ENCODE measurements at places on chromosomes 1 and 21. TPM values are rescaled to one million over a fixed set of nuclear protein-coding genes. Genes with fewer than 3 reads are reported as not detected.
A peak's percentile ranks its signal among the peaks of the same experiment; 100 is the strongest.

Gene DDOST
- total RNA-seq, result 219 TPM

Gene CLDN17
- not detected for total RNA-seq

Gene FHAD1
- 1.4 TPM for total RNA-seq

Gene NUDT4B
- total RNA-seq, result 0.58 TPM

Gene C1orf116
- total RNA-seq, result not detected

Gene C1QA
- not detected for total RNA-seq

- ATAC-seq, result no peak
Measured at GRCh38 chr1:76124196-76124595, 49.6 kb downstream of the ST6GALNAC3 start.

- ATAC-seq, result peak; percentile 33
Measured at GRCh38 chr1:11045428-11046269, 1.4 kb downstream of the MASP2 start.

- ATAC-seq, result peak; percentile 93
Measured at GRCh38 chr21:35940074-35940927, 120.0 kb downstream of the SETD4 start.

GRCh38 chr1:12202190-12202497, 27.7 kb upstream of the VPS13D start:
- ATAC-seq, result no peak

DNA sequence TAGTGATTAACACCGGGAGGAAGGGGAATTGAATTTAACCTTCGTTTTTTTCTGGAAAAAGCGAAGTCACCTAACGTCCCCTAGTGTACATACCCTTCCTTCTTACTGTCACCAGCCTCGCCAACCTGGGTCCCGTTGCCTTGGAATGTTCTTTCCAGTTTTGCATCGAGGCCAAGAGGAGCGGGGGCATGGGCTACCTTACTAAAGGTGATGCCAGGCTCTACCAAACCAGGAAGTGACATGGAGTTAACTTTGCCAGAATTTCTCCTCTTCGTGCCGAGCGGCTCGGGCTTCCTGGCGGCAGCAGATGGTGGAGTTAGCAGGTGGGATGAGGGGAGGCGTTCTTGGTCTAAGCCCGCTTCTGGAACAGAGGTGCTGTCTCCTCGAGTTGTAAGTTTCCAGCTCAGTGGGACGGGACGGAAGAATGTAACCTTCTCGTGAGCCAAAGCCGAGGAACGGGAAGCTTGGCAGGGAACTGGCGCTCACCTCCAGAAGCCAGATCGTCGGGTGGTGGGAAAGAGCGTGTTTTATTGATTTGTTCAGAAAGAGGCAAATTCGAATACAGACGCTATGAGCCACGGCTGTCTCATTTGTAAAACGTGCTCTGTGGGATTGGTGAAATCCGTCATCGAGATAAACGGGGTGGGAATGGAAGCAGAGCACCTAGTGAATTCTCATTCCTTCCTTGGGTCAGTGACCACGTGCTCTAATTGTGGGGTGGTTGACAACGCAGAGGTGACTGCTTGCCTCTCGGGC, 486 bp downstream of the NIPAL3 start:
- ATAC-seq, result peak; percentile 2

DNA sequence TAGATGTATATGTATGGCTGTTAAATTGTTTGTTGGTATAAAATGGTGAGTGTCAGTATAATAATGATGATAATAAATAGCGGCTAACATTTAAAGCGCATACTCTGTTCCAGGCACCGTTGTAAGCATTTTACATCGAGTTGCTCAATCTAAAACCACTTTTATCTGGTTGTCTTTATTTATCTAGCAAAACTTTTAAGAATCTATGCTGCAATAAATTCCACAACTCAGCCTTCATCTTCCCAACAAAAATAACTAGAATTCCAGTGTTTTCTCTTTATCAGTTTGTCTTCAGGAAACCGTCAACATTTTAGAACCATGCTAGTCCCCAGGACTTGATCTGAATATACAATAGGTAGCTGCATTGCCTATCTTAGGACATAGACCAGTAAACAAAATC, 19.3 kb upstream of the SLC16A1 start:
- ATAC-seq, result no peak

- no peak for ATAC-seq
Measured at GRCh38 chr1:230251644-230252191, 174.4 kb downstream of the PGBD5 start.

- ATAC-seq, result no peak
Measured at GRCh38 chr1:37158113-37158749, 123.9 kb upstream of the GRIK3 start.

DNA sequence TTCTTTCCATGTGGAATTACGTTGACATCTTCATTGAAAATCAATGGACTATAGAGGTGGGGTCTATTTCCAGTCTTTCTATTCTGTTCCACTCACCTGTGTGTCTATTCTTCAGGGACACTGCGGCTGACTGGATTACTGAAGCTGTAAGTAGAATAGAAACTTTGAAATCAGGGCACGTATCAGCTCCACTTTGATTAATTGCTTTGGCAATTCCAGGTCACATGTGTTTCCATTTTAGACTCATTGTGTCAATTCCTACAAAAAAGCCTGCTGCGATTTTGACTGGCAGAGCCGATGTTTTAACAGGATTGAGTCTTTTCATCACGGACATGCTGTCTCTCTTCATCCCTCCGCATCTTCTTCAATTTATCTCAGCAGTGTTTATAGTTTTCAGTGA, 20.9 kb upstream of the RNF223 start:
- ATAC-seq, result no peak

DNA sequence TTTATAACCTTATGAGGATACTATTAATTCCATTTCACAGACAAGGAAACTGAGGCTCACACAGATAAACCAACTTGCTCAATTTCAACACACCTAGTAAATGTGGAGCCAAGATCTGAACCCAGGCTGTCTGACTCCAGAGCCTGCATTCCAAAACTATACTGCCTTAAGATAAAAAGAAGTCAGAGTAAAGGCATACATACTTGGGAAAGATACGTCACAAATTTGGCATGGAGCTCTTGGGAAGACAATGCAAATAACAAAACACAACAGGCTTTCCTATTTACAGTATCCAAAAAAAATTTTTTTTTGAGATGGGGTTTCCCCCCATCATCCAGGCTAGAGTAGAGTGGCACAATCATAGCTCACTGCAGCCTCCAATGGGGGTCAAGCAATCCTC, 5.9 kb downstream of the AKT3 start:
- no peak for ATAC-seq

DNA sequence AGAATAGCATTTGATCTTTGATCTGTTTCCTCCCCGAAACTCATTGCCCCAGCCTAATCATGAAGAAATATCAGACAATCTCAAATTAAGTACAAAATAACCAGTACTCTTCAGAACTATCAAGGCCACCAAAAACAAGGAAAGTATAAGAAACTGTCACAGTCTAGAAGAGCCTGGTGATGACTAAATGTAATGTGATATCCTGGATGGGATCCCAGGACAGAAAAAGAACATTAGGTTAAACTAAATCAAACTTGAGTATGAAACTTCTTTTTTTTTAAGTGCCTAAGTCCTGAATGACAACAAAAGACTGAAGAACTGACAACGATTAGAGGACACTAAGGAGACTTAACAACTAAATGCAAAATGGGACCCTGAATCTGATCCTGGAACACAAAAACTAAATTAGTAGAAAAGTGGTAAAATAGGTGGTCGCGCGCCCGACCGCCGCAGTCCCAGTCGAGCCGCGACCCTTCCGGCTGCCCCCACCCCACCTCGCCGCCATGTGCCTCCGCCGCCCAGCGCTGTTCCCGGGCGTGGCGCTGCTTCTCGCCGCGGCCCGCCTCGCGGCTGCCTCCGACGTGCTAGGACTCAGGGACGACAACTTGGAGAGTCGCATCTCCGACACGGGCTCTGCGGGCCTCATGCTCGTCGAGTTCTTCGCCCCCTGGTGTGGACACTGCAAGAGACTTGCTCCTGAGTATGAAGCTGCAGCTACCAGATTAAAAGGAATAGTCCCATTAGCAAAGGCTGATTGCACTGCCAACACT, 5.5 kb upstream of the PRKAB2 start:
- ATAC-seq, result no peak

DNA sequence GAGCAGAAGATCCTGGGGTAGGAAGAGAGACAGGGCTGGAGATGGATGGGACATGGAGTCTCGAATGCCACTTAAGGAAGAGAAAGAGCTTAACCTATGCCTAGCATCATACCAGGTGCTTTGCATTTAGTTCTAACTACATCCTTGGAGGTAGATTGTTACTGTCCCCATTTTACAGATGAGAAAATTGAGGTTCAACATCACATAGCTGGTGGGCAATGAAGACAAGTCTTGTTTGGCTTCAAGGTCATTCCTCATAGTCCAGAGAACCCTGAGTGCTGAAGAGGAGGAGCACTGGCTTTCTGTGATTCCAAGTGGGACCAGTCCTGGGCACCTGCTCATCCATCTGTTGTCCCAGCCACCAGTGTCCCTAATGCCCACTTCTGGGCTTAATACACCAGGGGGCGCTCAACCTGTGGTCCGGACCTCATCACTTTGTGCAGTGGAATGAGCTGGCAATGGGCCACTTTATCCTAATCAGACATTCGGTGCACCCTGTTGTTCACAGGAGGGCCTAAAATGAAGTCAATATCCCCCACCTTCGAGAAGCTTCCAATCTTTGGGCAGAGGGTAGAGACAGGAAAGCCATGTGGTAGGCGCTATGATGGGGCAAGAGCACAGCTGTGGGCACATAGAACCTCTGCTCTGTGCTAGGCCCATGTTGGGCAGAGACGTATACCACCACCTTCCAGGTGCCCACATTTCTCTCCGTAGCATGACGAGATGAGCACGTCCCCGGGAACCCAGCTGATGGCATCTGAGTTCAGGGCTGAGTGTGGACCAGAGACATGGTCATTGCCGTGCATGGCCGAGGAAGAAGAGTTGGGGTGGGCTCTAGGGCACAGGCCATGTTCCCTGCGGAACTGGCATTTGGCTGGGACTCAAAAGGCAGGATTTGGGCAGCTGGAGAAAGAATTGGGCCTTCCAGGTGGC, 9.2 kb downstream of the RPS6KA1 start:
- no peak for ATAC-seq

DNA sequence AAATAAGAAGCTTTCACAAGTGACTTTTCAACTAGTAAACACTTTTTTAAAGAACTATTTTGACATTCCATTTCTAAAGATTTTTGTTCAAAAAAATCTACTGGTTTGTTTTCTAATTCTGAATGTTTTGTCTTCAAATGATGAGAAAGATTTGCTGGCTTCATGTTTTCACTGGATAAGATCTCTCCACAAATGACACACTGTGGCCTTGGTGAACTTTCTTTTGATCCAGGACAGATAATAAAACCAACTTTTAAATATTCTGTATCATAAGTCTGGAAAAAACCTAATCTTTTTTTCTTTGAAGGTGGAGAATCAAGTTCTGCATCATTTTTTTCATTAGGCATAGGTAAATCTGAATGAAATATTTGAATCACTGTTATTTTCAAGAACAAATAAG, 3.4 kb upstream of the TMEM35B start:
- ATAC-seq, result no peak

GRCh38 chr1:111161843-111162487, 21.9 kb downstream of the CEPT1 start:
- ATAC-seq, result peak; percentile 56

DNA sequence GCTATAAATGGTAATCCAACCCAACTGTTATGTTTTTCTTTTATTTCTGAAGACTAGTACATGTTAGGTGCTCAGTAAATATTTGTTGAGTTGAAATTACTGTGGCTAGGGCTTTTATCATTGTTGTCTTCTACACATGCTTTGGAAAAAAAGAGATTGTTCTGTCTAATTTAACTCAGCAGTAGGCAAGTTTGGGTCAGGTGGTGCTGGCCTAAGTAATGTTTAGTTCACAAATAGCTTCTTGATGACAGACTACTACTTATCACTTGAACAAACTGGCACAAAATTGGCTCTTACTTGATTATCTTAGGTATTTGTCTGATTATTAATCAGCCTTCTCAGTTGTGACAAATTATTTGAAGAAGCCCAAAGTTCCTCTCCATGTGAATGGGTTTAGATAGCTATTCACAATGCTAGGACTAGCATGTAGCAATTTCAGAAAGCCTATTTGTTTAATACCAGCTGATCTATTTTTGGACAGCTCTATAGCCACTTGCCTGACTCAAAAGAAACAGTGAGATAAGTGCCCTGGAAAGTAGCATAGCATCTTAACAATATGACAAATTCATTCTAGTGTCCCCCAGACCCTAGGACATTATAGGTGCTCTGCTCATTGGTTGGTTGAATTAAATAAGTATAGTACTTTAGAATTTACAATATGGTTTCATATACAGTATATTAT, 32.6 kb downstream of the TMEM200B start:
- no peak for ATAC-seq
